ELR (cell line): ENCODE measurements at places on chromosomes 6 and 20.
A peak's percentile ranks its signal among the peaks of the same experiment; 100 is the strongest.

- no peak for DNase-seq
Measured at GRCh38 chr20:40967700-40968099, 60.9 kb upstream of the TOP1 start.

DNA sequence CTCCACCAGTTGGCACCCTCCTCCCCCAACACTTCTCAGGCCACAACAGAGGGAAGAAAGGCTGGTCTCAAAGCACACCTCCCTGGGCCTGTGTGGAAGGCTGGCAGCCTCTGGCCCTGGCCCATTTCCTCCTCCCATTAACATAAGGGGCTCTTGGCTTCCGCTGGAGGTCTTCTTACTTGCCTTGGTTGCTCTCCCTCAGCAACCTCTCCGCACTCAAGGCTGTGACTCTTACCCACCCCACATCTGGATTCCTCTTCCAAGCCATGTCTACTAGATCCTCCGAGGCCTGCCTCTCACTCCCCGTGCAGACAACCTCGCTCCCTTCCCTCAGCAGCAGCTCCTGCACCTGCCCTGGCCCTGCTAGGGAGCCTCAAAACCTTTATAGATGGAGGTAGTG, 112.2 kb upstream of the PRND start:
- no peak for DNase-seq

- DNase-seq: peak; percentile 88
Measured at GRCh38 chr6:18147160-18147559, 7.7 kb downstream of the TPMT start.

DNA sequence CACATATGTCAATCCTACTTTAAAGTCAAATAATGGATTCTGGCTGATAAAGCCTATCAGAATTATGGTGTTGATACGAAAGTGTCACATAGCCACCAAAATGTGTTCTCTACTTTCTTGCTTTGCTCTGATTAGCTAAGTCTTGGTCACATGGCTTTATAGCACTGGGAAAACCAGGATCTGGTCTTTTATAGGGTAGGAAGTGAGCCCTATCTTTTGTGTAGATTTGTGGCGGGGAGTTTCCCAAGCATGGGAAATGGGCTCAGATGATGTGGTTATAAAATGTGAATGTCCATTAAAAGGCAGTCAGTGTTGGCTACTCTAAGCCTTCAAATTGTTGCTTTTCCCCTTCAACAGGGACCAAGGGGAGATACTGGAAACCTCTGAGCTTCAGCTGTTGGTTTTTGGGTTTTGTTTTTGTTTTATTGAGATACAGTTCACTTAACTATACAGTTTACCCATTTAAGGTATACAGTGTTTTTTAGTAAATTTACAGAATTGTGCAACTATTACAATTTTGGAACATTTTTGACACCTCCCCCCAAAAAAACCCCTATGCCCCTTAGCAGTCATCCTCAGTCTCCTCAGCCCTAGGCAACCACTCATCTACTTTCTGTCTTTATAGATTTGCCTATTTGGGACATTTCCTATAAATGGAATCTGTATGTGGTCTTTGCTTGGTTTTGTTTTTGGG, 12.2 kb downstream of the RRP36 start:
- DNase-seq: no peak

DNA sequence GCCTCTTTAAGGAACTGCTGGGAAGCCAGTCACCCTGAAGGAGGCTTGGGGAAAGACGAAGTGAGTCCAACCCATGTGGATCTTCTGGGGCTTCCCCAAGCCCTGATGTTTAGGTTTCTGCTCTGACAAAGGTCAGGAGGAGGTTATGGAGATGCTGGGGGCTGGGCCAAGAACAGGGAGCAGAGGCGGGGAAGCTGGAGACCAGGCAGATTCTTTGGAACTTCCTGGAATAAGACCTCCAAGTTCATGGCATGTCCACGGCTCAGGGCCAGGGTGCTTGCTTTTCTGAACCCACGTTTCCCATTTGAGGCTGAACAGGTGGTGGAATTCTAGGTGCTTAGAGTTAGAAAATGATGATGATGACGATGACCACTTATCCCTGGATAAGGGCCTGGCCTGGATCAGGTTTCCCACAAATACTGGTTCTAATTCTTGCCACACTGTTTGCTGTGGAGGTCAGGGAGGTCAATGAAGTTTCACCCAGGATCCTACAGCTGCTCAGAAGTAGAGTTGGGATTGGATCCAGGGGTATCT, 30.0 kb upstream of the TGM2 start:
- no peak for DNase-seq

DNA sequence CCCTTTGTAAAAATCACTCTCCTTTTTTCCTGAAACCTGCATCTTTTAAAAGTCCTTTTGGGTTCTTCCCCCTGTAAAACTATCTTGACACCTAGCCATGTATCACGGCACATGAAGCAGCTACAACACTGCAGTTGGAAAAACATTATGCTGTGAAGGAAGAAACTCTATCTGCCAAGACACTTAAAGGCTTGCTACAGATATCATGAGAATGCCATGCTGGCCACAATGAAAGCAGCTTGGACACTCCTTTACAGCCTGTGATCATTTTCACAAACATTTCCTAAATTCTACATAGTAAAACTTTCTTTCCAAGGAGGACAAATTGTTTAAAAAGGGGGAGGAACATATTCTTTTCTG, 31.8 kb downstream of the CNKSR3 start:
- no peak for DNase-seq

- DNase-seq: peak; percentile 93
Measured at GRCh38 chr6:126180585-126180984, 159.3 kb upstream of the CENPW start.

DNA sequence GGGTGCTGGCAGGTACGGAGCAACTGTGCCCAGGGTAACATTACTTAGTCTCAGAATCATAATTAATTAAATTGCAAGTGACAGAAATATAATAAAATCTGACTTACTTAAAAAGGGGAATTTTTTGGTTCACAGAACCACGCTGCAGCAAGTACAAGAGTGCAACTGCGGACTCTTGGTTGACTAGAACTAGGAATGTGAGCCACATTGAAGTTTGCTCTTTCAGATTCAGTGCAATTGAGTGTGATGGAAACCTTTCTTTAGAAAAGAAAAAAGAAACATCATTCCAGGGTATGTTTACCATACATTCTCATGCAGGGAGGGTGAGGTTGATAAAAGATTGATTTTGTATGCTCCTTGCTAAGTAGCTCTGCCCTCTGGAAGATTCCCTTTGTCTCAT, 45.0 kb upstream of the GGTLC1 start:
- no peak for DNase-seq

- DNase-seq: no peak
Measured at GRCh38 chr6:1580109-1580508, 29.6 kb upstream of the FOXC1 start.

- peak; percentile 13 for DNase-seq
Measured at GRCh38 chr6:110731196-110731595, 84.1 kb downstream of the CDK19 start.

DNA sequence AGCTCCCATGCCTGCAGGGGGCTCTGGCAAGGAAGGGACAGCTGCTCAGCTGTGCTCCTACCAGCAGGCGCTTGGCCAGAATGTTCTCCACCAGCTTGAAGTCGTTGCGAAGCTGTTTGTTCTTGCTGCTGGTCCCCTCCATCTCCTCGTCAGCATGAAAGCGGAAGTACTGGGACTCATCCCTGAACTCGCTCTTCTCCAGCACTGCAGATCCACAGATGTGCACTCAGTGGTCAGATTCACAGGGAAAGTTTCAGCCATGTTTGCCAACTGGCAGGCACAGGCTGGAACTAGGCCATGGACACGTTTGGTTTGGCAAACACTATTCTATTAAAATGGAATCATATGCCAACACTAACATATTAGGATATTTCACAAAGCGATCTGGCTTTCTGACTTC, 167.9 kb downstream of the PREX1 start:
- no peak for DNase-seq

DNA sequence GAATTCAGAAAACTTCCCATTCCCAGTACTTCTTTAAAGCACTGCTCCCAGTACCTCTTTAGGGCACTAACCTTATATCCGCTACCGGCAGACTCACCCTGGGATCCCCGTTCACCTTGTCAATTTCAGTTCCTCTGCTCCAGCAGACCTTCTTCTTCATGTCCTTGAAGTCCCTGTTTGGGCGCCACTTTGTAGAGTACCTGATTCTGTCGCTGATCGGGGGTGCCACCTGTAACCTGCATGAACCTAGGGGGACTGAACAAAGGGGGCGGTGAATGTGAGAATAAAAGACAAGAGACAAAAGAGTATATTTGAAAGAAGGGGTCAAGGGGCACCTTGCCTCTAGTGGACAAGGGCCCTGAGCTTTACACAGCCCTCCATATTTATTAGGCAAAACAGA, 4.9 kb upstream of the GINS1 start:
- DNase-seq: no peak

DNA sequence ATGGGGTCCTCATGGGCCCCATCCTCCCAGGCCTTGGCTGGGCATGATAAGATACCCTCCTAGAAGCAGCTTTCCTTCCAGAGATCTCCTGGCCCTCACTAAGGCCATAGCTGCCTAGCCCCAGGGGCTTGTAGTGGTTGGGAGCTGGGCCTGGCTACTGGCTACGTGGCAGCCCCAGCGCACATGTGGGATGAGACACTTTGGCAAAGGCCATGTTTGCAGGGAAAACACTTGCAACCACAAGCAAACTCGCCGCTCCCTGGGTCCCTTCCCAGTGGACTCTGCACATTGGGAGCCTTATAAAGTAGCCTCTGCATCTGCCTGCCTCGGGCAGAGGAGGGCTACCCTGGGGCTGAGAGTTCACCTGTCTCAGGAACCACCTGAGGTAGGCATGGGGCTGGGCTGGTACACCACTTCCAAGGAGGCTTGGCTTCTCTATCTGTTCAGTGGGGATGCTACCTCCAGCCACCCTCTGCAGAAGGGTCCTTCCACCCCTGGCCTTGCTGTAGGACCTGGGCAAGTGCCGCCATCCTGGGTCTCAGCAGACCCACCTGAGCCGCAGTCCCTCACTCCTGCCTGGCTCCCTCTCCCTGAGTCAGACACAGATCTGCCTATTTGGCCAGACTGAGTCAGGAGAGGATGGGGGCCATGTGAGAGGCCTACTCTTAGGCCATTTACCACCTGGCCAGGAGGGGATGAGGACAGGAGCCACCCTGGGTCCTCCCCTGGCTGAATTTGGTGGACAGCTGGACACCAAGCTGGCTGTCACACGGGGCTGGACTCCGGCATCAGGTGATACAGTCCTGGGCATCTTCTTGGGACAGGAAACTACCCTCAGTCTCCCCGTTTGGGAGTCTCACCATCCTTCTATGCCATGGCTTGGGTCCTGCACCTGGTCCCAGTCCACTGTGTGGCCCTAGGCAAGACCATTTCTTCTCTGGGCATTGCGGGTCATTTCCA, at the start of gene BPIFB2:
BPIFB2 (plus strand) TSS at position 329 of the 960 bp plus-strand sequence. CDS start 871 bp downstream, outside the sequence.
- no peak for DNase-seq

- no peak for DNase-seq
Measured at GRCh38 chr6:33007831-33008400, 1.5 kb downstream of the HLA-DOA start.

GRCh38 chr20:25058051-25058846, at the start of gene ACSS1:
Gene ACSS1, minus strand, starts transcription at chr20:25058139. Its CDS starts 37 bp downstream, at chr20:25058102.
- peak; percentile 50 for DNase-seq

DNA sequence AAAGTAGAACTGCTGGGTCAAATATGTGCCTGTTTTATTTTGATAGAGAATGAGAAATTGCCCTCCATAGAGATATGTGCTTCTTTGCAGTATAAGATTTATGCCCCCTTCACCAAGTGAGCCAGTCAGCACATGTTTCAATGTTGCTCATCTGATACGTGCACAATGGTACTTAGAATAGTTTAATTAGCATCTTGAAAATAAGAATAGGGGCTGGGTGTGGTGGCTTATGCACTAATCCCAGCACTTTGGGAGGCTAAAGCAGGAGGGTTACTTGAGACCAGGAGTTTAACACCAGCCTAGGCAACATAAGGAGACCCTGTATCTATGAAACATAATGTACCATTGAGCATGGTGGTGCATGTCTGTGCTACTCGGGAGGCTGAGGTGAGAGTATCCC, 20.3 kb upstream of the C20orf204 start:
- no peak for DNase-seq

GRCh38 chr6:106787327-106788196, 158.2 kb downstream of the QRSL1 start:
- no peak for DNase-seq

- DNase-seq: no peak
Measured at GRCh38 chr6:80340280-80340679, 233.8 kb downstream of the BCKDHB start.

DNA sequence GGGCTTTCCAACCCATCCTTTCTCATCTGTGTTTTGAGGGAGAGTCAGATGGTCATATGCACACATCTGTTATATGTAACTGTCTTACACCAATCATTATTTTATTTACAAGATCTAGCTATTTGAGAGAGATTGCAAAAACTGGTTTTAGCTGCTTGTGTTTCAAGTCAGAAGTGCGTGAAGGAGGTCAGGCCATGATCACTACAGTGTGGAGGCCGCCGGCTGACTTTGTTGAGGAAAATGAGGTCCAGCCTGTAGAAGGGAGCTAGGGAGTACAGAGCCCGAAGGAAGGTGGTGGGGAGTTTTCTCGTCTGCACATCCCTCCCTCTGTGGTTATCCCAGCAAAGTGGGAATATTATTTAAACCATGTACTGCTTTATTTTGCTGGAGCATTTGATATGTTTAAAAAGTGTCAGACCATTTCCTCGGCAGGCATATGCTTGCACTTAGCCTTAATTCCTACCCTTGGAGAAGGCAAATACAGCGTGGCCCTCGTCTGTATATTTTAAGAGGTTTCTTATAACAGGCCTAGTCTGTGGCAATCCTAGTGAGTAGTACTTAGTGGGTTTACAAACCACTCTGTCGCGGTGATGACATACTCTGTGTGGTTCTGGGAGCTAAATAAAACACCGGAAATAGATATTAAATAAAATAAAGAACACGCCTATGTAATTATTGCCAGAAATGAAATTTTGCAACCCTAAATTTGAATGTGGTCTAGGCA, 95.6 kb downstream of the UST start:
- no peak for DNase-seq

GRCh38 chr6:11206576-11206975, 25.9 kb downstream of the NEDD9 start:
- no peak for DNase-seq

DNA sequence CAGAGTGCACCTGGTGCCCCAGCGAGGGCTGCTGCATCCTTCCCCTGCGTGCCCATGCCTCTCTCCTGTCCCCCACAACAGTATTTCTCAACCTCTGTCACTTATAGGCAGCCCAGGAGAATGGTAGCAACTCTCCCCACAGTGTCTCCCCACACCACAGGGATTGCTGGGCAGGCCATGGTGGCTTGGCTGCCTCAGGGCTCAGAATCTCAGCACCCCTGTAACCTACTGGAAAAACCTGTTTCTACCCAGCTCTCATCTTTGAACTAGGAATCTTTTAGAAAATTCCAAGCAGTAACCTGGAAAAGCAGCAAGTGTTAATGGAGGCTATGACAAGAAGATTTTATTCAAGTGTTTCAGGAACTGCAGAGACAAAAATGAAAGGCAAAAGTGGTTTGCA, 38.0 kb downstream of the CD164 start:
- DNase-seq: no peak
